ENCODE measurements at places on chromosomes 13 and 19. TPM values are rescaled to one million over a fixed set of nuclear protein-coding genes. Genes with fewer than 3 reads are reported as not detected.

Gene ADAT3
- 3.8 TPM for polyA plus RNA-seq

Gene SIGLEC8
- 2.0 TPM for polyA plus RNA-seq

Gene PTGER1
- 1.5 TPM for polyA plus RNA-seq

Gene ZNF540
- 1.8 TPM for polyA plus RNA-seq

Gene RBM26
- 21.1 TPM for polyA plus RNA-seq

Gene LILRA1
- 0.31 TPM for polyA plus RNA-seq

Gene URAD
- not detected for polyA plus RNA-seq

Gene KLK1
- polyA plus RNA-seq: not detected
